ENCODE measurements at places on chromosomes 13 and 19.

DNA sequence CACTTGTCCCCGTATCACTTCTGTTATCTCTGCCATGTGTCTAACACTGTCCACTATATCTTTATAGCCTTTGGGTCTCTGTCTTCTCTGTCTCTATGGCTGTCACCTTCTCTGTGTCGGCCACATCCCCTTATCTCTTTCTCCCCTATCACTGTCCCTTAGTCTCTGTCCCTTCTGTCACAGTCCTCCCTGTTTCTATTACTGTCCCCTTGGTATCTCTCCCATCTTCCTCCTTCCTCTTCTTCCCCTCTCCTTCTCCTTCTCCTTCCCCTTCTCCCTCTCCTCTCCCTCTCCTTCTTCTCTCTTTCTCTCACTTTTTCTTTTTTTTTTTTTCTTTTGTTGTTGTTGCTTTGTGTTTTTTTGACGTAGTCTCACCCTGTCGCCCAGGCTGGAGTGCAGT, 34.7 kb upstream of the LRRC4B start:
- DNase-seq, result no peak

- DNase-seq, result peak; percentile 74
These were observed 2.7 kb upstream of the RASAL3 start for GRCh38 chr19:15466851-15467733.

GRCh38 chr13:35489050-35489449, 12.6 kb upstream of the MAB21L1 start:
- no peak for DNase-seq

DNA sequence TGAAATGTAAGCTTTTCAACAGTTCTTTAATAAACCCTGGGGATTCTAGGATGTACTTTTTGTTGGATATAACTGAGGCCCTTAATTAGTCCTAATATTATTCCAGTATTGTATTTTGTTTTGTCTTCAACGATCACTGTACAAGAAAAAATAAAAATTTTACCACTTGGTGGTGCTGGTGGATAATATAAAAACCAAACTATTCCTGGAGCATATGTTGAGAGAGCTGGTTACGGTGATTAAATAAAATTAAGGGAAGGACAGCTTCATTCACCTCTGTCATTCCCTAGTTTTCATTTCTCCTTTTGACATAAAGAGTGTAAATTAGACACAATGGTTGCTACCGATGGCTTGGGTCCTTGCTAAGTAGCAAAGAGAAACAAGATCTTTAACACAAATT, 598.6 kb upstream of the PCDH20 start:
- no peak for DNase-seq

- peak; percentile 17 for DNase-seq
These were observed 38.7 kb downstream of the NFIX start for GRCh38 chr19:13033819-13034611.

- DNase-seq, result peak; percentile 55
These were observed 1.4 kb upstream of the PRKD2 start for GRCh38 chr19:46718157-46718933.

GRCh38 chr13:98111168-98112098, 31.5 kb upstream of the FARP1 start:
- no peak for DNase-seq

GRCh38 chr19:39400061-39400460, 6.6 kb upstream of the ZFP36 start:
- no peak for DNase-seq

- peak; percentile 6 for DNase-seq
These were observed 594 bp downstream of the ZNF146 start for GRCh38 chr19:36215276-36216123.

DNA sequence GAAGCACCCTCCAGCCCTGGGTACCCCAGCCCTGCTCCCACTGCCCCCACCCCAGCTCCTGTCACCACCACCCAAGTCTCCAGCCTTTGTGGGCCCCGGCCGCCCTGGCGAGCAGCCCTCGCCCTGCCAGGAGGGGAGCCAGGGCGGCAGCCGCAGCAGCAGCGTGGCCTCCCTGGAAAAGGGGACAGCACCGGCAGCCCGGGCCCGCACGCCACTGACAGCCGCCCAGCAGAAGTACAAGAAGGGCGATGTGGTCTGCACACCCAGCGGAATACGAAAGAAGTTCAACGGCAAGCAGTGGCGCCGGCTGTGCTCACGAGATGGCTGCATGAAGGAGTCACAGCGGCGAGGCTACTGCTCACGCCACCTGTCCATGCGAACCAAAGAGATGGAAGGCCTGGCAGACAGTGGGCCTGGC, 3.9 kb downstream of the CIC start:
- DNase-seq, result no peak

- DNase-seq, result peak; percentile 75
These were observed 6.4 kb downstream of the GNA15 start for GRCh38 chr19:3142292-3142670.

GRCh38 chr13:113599391-113599790, 14.8 kb downstream of the TFDP1 start:
- no peak for DNase-seq

DNA sequence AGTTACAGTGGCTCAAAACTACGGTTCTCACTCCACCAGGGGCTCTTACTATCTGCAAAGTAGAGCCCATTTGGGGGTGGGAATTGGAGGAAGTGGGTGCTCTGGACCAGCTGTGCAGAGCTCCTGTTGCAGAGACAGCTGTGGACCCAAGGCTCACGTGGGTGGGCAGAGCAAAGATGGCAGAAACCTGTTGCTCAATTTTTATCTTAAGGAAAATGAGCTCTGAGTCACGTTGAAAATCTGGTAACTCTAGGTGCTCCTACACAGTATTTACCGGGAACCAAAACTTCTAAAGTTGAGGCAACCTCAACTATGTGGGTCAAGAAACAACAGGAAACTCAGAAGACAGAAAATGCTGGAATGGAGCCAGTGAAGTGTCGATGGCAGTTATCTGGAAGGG, 30.2 kb upstream of the SLC15A1 start:
- DNase-seq, result no peak

- no peak for DNase-seq
These were observed 62.9 kb downstream of the CHST8 start for GRCh38 chr19:33684538-33685232.

DNA sequence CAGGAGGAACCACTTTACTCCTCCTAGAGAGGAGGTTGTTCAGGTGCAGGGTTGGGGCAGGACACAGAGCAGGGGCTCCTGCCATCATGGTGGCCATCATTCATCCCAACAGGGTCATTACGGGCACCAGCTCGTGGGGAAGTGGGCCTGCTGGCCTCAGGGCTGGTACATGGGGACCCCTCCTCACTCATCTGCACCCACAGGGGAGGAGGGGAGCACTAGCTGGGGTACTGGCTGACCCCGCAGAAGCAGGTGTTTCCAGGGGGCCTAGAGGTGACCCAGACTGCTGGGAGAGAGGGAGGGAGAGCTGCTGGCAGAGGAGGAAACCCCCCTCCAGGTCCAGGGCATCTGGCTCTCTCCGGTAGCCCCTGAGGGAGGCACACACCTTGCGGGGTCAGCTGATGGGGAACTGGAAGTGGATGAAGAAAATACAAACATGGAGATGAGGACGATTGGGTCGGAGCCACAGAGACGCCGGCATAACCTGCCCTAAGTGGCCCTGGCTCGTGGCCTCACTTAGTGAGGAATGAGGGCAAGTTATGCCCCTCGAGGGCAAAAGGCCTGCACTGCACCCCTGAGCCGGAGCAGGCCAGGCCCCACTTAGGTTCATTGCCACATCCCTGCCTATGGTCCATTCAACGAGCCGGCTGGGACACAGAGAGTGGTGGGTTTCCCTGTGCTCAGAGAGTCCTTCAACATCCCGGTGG, 76.2 kb downstream of the SOX1 start:
- DNase-seq, result no peak

- DNase-seq, result no peak
These were observed 16.9 kb downstream of the CEBPA start for GRCh38 chr19:33285441-33285927.

DNA sequence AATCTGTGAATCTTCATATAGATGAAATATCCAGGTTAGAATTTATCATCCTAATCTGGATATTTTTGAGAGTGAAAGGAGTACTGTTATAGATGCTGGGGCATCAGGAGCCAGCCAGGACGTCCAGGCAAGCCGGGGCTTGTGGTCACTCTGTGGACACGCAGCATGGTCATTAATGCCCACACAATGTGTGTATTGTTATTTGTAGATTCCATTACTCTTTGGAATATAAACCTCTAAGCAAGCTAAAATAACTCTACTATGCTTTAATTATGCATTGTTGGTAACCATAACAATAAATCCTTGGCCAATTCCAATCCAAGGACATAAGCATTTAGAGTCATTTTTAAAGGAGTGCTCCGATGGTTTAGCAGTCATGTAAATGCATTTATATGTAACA, 137.9 kb downstream of the TM9SF2 start:
- no peak for DNase-seq

DNA sequence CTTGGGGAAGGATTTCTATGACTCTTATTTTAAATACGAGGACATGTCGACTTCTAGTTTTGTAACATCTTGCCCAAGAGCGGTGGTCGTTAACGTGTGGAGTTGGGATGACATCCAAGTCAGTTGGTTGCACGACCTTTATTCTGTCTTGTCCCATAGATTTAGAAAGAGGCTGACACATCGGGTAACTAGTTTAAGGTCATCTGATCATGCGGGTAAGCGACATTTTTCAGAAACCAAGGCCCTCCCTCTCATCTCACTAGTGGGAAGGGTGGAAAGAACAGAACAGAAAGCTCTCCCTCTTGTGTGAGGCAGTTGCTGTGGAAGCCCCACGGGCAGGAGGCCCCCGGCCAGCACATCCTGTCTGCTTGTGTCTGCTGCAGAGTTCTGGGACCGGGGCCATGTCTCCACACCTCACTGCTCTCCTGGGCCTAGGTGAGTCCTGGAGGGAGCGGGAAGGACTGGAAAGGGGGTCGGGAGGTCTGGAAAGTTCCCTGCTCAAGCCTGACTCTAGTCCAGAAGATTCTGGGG, at the start of gene LAIR2:
Gene LAIR2 (plus strand): TSS at position 314 of the 531 bp plus-strand sequence. CDS start 88 bp downstream, at position 402.
- DNase-seq, result no peak

GRCh38 chr13:50643060-50643459, 200.4 kb downstream of the DLEU7 start:
- no peak for DNase-seq

DNA sequence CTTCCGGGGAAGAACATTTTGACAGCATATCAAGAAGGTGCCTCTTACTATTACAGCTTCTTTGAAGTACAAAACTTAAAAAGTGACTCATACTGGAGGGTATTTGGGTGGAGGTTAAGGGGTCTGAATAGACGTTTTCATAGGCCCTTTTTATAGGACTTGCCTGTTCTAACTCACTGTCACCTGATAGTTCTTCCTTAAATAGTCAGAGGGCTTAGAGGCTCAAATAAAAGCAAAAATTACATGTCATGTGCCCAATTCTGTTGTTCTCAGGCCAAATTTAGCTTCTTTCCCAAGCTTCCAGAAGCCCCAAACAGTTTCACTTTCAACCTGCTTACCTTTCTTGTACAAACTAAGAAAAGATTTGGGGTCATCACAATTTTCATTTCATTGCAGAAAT, 16.1 kb upstream of the SLC46A3 start:
- DNase-seq, result no peak

GRCh38 chr13:113937073-113937472, 36.8 kb downstream of the C13orf46 start:
- no peak for DNase-seq
